ENCODE measurements at places on chromosomes 6 and 20.

GRCh38 chr20:48689388-48689787, 138.4 kb downstream of the PREX1 start:
- DNase-seq, result no peak

DNA sequence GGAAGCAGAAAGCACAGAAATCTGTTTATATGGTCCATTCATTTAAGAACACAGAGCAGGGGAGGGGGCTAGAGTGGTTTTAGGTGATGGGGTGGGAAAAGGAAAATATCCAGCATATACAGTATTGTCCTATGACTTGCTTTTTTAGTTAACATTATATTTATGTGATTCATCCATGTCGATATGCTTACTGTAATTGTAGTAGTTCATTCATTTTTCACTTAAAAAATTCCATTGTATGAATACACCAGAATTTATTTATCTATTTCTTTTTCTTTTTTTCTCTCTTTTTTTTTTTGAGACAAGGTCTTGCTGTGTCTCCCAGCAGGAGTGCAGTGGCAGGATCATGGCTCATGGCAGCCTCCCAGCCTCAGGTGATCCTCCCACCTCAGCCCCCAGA, 9.6 kb upstream of the PRIM2 start:
- DNase-seq, result no peak

- no peak for DNase-seq
Measured at GRCh38 chr20:62741191-62741691, 32.6 kb downstream of the NTSR1 start.

- DNase-seq, result no peak
Measured at GRCh38 chr6:156839591-156840001, 62.4 kb downstream of the ARID1B start.

DNA sequence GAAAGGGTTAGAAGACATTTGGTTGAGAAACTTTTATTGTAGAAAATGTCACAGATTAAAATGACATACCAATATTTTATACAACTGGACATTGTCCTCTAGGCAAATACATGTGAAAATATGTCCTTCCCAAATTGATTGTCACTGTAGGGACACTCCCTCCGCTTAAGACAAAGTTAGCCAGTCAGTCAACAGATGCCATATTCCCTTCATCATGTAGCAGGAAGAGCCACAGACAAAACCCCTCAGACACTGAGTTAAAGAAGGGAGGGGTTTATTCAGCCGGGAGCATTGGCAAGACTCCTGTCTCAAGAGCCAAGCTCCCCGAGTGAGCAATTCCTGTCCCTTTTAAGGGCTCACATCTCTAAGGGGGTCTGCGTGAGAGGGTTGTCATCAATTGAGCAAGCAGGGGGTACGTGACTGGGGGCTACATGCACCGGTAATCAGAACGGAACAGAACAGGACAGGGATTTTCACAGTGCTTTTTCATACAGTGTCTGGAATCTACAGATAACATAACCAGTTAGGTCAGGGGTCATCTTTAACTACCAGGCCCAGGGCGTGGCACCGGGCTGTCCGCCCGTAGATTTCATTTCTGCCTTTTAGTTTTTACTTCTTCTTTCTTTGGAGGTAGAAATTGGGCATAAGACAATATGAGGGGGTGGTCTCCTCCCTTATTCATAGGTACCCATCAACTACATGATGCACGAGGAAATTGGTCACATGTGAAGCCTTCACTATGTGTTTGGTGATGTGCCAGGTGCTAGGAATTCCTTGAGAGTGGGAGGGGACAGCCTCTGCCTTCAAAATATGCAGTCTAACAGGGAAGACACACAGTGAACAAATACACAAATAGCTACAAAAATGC, 155.7 kb upstream of the CDYL start:
- no peak for DNase-seq

- DNase-seq, result no peak
Measured at GRCh38 chr20:58550275-58551059, 35.3 kb upstream of the APCDD1L start.

- no peak for DNase-seq
Measured at GRCh38 chr6:30568245-30568644, 3.0 kb upstream of the ABCF1 start.

DNA sequence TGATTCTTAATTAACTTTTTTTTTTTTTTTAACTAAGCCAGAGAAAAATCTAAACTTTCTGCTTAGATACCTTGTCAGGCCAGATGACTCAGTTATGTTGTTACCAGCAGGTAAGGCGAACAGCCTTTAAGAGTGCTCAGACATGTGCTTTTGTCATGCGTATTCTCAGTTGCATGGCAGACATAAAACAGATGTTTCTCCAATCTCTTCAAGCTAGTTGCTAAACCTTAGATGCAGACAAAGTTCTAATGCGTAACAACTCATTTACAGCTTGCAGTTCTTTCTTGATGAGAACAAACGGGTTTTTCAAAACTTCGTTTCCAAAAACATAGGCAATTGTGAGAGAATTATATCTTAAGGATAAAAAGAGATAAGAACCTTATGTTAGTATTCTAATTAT, 49.6 kb upstream of the GFRAL start:
- no peak for DNase-seq

DNA sequence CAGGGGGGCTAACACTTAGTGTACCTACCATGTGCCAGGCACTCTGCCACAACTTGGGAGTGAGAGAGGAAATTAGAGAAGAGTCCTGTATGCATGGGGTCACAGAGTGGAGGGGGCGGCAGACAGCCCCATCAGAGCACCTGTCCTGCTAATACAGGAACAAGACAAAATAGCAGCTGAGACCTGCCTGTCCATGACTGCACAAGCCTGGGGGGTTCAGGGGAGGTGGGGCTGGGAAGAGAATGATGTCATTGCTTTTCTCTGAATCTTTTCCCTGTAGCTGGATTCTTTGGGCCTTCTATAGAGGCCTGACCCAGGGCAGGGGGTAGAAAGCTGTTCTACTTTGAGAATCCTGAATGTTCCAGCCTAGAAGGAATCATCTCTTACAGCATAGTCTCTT, 37.4 kb downstream of the FOXP4 start:
- no peak for DNase-seq

DNA sequence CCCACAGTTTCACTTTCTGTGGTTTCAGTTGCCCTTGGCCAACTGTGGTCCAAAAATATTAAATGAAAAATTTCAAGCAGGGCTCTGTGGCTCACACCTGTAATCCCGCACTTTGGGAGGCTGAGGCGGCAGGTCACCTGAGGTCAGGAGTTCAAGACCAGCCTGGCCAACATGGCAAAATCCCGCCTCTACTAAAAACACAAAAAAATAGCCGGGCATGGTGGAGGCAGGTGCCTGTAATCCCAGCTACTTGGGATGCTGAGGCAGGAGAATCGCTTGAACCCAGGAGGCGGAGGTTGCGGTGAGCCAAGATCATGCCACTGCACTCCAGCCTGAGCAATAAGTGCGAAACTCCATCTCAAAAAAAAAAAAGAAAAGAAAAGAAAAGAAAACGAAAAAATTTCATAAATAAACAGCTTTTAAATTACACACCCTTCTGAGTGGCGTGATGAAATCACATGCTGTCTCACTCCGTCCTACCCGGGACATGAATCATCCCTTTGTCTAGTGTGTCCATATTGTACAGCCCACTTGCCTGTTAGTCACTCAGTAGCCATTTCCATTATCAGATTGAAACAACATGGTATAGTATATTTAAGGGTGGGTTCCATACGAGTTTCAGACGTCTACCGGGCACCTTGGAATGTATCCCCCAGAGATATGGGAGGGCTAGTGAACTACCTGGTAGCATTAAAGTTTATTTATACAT, 11.7 kb downstream of the PTPRK start:
- DNase-seq, result no peak

DNA sequence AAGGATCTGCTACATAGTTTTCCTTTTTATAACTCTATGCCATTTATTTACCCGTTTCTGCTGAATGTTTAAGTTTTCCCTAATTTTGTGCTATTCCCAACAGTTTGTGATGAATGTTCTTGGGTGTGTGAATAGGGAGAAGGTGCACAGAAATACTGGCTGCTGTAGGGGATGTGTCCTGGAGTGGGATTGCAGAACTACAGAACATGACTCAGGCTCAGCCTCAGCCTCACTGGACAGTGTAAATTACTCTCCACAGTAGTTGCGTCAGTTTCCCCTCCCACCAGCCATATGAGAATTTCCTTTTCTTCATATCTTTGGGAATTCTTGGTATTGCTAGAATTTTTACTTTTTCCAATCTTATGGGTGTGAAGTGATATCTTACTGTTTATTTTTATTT, 57.0 kb downstream of the SLX4IP start:
- DNase-seq, result no peak

Measured in T-helper 22 cell (primary cell).